ENCODE measurements at places on chromosomes 11 and 22.
A peak's percentile ranks its signal among the peaks of the same experiment; 100 is the strongest.

DNA sequence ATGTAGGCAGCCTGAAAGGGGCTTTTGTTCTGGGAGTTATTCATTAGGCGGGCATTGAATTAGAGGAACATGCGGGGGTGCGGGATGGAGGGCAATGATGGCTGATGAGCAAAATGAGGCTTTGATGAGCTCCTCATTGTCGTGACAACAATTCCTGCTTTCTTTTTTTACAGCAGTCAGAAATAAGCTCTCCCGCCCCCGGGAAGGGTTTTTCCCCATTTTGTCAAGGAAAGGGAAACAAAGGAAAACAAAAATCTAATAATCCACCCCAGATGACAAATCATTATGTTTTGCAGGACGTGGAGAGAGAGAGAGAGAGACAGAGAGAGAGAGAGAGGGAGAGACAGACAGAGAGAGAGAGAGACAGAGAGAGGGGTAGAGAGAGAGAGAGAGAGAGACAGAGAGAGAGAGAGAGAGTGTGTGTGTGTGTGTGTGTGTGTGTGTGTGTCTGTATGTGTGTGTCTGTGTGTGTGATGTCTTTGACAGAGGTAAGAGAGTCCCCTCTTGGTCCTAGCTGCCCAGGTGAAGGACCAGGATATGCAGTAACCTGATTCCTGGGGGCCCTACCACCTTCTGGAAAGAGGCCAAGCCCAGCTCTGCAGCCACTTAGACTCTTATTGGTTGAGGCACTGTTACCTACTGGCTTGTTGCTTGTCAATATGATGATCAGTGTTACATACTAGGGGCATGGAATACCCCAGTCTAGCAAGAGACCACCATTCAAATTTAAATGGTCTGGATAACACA lies 46.7 kb upstream of the PARVA start:
- DNase-seq = peak; percentile 87

DNA sequence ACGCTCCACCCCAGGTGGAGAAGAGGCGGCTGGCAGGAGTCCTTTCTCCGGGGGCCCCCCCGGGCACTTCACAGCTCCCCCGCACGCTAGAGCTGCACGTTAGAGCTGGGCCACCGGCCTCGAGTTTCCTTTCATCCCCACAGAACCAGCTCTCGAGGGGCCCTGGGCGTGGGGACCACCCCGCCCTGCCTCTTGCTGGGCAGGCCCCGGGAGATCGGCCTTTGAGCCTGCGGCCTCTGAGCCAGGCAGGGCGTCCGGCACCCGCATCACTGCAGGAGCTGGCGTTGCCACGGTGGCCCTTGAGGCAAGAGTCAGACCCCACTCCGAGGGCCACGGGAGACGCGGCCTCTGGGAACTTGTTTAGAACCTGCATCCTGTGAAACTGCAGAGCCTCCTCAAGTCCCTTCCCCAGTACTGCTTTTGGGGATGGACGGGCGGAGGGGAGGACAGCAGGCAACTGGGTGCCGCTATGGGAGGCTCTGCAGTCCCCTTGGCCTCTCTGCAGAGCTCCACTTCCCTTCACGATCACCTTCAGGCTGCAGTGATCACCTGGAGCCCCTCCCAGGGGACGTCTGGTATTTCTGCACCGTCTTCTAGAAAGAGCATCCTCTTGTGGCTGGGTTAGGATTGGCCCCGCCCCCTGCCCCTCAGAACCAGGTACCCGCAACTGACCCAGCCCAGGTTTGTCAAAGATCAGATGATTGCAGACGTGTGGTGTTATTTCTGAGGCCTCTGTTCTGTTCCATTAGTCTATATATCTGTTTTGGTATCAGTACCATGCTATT lies 13.9 kb upstream of the GAL start:
- DNase-seq = no peak

DNA sequence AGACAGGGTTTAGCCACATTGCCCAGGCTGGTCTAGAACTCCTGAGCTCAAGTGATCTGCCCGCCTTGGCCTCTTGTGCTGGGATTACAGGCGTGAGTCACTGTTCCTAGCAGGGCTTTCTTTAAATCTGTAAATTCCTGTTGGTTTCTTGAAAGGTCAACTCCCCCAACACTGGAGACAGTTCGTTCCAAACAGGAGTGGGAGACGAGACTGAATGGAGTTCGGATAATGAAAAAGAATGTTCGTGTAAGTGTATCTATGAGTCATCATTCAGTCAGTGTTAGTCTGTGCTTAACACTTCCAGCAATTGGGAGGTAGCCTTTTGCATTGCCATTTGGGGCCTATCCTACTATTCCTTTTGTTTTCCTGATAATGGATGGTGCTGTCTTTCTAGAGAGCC lies 10.0 kb upstream of the BACE1-AS start:
- DNase-seq = no peak

DNA sequence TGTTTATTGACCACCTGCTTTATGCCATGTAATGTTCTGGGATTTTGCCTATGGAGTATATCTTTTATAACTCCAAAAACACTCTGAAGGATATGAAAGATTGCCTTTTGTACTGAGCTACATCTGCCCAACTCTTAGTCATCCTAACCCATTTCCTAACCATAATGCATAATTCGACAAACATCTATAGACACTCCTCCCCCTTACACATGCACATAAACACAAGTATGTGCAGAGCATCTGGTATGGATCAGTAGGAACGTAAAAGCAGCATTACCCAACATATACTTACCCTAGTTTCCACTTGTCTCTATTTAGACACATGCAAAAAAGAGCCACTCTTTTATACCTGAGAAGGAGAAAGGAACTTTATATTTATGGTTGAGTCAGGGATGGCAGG lies 272.8 kb downstream of the FAM76B start:
- DNase-seq = no peak

- DNase-seq = no peak
These were observed 18.8 kb upstream of the ST3GAL4 start for GRCh38 chr11:126336671-126337101.

DNA sequence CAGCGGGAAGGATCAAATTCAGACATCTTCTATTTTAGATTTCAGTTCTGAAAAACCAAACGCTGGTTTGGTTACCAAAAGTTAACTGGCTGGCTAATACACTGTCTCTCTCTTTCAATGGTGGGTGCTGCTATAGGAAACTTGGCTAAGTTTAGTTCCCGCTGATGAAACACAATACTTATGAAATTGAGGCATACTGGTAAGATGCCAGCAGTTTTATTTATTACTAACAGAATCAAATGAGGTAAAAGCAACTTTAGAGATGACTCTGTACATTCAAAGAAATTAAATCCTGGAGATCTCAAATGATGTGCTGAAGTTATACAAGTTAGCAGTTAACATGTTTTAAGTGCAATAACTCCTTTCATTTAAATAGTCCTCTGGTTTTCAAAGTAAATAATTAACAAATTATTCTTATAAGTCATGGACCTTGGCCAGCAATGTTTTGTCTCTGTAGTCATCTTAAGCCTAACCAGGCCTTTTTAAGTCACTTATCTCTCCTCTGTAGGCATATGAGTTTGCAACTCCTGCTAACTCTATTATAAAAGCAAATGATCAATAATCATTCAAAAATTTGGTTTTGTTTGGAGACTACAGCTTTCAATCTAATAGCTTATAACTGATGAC lies 54.8 kb downstream of the PAK1 start:
- DNase-seq = no peak

DNA sequence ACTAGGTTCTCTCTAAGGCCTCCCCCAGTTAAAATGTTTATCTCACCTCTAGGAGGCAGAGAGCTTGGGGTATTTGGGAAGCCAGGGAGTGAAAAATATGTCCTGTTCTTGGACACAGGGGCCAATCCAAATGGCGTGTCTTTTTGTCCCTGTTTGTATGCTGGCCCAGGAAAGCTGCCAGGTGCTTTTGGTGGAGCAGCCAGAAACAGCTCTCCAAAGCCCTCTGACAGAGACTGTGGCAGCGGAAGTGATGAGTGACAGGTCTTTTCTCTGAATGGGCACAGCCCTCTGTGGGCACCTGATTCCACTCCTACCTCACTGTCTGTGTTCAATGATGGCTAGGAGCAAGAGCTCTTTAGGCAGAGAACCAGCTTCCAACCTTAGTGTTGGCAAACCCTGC lies 106.4 kb upstream of the KIRREL3 start:
- peak; percentile 66 for DNase-seq

- peak; percentile 63 for DNase-seq
These were observed 822 bp downstream of the MARK2 start for GRCh38 chr11:63839508-63840355.

GRCh38 chr11:32567154-32567553 lies 16.5 kb upstream of the EIF3M start:
- no peak for DNase-seq

DNA sequence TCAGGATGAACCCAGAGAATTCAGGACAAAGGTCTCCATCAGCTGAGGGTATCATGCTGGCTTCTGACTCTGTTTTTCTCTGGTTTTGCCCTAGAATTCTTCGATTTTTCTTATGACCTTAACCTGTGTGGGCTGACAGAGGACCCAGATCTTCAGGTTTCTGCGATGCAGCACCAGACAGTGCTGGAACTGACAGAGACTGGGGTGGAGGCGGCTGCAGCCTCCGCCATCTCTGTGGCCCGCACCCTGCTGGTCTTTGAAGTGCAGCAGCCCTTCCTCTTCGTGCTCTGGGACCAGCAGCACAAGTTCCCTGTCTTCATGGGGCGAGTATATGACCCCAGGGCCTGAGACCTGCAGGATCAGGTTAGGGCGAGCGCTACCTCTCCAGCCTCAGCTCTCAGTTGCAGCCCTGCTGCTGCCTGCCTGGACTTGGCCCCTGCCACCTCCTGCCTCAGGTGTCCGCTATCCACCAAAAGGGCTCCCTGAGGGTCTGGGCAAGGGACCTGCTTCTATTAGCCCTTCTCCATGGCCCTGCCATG lies 16.8 kb downstream of the SERPING1 start:
- DNase-seq = no peak

GRCh38 chr11:77407613-77408012 lies 66.3 kb downstream of the PAK1 start:
- DNase-seq = no peak

DNA sequence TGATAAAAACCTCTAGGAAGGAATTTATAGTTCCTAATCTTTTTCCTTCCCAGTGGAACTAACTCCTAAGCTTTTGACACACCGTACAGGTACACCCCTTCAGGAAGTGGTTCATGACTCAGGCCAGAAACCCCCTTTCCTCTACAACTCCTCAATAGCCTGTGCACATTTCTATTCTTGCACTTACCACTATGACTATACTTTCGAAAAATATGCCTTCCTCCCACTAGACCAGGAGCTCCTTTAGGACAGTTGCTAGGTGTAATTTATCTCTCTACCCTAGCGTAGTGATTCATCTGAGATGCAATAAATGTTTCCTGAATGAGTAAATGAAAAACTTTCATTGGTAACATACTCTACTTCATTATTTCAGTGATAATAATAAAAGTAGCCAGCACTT lies 14.5 kb downstream of the MAP6 start:
- no peak for DNase-seq

- no peak for DNase-seq
These were observed 3.9 kb upstream of the OR4C6 start for GRCh38 chr11:55658031-55658573.

DNA sequence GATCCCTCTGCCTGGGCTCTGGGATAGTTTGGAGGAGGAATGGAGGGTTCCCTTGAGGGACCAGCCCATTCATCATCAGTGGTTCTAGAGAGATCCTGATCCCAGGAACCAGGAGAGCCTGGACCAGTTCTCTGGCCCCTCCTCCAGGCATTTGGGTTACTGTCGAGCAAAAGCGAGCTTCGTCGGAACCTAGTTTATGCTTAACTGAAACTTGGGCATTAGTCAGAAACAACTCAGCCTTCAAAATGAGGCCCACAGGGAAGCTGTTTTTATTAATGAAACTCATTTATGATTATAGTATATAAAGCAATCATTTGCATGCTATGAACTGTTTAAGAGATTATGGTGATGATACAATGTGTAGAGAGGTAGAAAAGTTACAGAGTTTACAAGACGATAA lies 61.4 kb downstream of the LIF start:
- DNase-seq = no peak

- no peak for DNase-seq
These were observed 11.0 kb downstream of the SULT4A1 start for GRCh38 chr22:43851058-43851978.

- peak; percentile 73 for DNase-seq
These were observed 179.0 kb downstream of the GRM5 start for GRCh38 chr11:88886796-88887195.

DNA sequence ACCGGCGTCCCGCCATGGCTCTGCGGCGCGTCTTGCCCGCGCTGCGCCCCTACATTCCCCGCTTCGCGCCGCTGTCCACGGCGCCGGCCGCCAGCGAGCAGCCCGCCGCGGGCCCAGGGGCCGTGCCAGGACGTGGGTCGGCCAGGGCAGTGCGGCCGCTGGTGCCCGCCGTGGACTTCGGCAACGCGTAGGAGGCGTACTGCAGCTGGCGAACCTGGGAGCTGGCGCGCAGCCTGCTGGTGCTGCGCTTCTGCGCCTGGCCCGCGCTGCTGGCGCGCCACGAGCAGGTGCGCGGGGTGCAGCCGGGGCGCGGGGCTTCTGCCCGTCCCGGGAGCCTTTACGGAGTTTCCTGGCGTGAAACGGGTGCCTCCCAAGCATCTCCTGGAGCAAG lies 20.1 kb downstream of the DGCR6L start:
- no peak for DNase-seq

DNA sequence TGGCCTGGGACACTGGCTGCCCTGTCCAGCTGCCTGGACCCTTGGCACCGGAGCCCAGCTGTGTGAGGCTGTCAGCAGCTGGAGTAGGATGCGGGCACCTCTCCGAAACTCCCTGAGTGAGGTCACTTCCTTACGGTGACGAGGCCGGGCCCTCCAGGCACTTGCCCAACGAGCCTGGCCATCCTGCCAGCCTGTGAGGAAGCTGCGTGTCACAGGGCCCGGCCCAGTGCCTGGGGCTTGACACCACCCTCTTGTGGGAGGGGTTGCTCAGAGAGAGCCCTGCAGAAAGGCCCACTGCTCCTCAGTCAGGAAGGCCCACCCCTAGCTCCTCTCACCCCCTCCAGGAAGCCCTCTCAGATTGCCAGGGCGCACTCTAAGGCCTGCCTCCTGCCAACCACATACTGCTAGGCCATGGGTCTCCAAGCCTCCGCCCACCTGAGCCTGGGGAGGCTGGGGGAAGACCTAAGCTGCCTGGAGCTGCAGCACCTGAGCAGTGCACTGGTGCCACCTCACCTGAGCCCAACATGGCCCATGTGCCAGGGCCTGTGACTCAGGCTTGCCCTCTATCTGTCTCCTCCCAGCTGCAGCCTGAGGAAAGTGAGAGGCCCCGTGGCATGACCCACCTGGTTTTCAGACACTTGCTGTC lies 4.3 kb upstream of the PHLDA2 start:
- DNase-seq = no peak

- peak; percentile 16 for DNase-seq
These were observed 166.3 kb upstream of the NAV2 start for GRCh38 chr11:19546325-19546724.

Measured in NCI-H526 (cell line).